CD8-positive, alpha-beta memory T cell (primary cell): ENCODE measurements at places on chromosomes 16 and 17.

DNA sequence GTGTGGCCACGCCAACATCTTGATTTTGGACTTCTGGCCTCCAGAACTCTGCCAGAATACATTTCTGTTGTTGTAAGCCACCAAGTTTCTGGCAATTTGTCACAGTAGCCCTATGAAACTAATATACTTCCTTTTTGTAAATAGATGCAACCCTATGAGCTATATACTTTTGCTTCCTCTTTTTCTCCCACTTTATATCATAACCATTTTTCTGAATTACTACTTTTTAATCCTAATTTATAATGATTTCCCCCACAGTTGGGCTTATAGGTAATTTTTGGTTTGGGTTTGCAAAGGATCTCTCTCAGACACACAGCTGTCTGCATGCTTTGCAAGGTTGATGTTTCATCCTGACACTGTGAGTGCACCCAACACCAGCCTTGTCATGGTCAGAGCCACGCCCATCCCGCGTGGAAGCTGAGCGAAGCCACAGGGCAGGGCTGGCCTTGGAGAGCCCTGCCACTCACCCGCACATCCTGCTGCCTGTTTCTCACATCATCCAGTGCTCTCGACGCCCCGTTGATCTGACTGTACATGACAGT lies 5.8 kb downstream of the TRIM25 start:
- H3K27ac ChIP-seq = no peak overlapping the region
- H3K27me3 ChIP-seq = no peaks in the 10 kb centered on the region
- peaks cover 33% of the 10 kb centered on the region for H3K36me3 ChIP-seq
- no peak overlapping the region for H3K4me3 ChIP-seq
- DNase-seq = no peak

- H3K4me1 ChIP-seq = no peaks in the 10 kb centered on the region
- no peak overlapping the region for H3K27ac ChIP-seq
- no peak overlapping the region for H3K4me3 ChIP-seq
Observed at GRCh38 chr17:77531641-77532040, 390.9 kb downstream of the SEC14L1 start.

GRCh38 chr17:59355030-59355701 lies 23.7 kb downstream of the YPEL2 start:
- H3K27me3 ChIP-seq = no peaks in the 10 kb centered on the region
- H3K4me3 ChIP-seq = no peak overlapping the region
- H3K27ac ChIP-seq = no peak overlapping the region

DNA sequence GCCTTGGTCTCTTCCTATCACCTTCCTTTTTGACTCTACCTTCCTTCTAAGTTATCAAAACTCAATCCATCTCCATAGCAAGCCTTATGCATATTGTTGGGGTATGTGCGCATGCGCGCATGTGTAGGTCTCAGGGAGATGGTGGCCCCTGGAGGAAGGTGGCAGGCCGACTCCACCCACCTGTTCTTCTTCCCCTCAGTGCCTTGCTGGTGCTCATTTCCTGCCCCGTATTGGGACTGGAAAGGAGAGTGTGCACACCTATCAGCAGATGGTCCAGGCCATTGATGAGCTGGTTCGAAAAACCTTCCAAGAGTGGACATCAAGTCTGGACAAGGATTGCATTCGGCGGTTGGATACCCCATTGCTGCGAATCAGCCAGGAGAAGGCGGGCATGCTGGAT lies 25.2 kb downstream of the DNAH2 start:
- no peak overlapping the region for H3K4me3 ChIP-seq
- no peaks in the 10 kb centered on the region for H3K4me1 ChIP-seq
- no peak for DNase-seq
- no peaks in the 10 kb centered on the region for H3K27me3 ChIP-seq
- no peak overlapping the region for H3K27ac ChIP-seq

- H3K4me3 ChIP-seq = no peak overlapping the region
- DNase-seq = no peak
- no peak overlapping the region for H3K27ac ChIP-seq
- H3K4me1 ChIP-seq = no peaks in the 10 kb centered on the region
Observed at GRCh38 chr17:40956401-40957254, 10.1 kb downstream of the KRT39 start.

DNA sequence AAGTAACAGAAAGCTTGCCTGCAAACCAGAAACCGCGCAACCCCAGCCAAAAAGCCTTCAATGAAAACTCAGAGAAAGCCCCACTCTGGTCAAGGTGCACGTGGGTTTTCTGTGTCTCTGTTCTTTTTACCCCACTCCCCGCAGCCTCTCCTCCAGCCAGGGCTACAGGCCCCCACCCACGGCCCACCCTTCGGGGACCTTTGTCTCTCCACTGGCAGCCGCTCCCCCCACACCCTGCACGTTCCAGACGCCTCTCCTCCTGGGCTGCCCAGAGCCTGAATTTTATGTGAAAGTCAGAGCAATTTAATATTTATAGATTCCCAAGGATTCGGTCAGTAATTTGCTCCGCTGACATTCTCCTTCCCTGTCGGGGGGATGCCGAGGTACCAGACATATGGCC lies 24.2 kb downstream of the MRM3 start:
- H3K4me3 ChIP-seq = no peak overlapping the region
- no peaks in the 10 kb centered on the region for H3K27me3 ChIP-seq
- no peak for DNase-seq

DNA sequence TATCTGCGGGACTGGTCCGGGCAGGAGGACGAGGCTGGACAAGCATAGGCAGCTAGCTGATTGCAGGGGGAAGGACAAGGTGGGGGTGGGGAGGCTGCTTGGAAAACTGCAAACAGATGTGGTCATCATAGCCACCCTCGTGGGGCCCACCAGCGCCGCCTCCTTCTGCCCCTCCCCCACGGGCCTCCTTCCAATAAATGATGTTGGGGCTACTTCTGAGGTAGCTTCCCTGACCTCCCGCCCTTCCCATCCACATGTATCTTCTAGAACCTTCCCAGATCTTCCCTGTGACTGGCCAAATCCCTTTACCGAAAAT lies 12.3 kb upstream of the CDC42EP4 start:
- no peak overlapping the region for H3K27ac ChIP-seq
- no peak for DNase-seq
- no peaks in the 10 kb centered on the region for H3K36me3 ChIP-seq
- no peaks in the 10 kb centered on the region for H3K27me3 ChIP-seq
- H3K4me3 ChIP-seq = no peak overlapping the region

- no peaks in the 10 kb centered on the region for H3K27me3 ChIP-seq
- no peak overlapping the region for H3K4me3 ChIP-seq
- no peaks in the 10 kb centered on the region for H3K36me3 ChIP-seq
- H3K27ac ChIP-seq = no peak overlapping the region
Observed at GRCh38 chr17:68385490-68386215, 71.6 kb downstream of the WIPI1 start.

DNA sequence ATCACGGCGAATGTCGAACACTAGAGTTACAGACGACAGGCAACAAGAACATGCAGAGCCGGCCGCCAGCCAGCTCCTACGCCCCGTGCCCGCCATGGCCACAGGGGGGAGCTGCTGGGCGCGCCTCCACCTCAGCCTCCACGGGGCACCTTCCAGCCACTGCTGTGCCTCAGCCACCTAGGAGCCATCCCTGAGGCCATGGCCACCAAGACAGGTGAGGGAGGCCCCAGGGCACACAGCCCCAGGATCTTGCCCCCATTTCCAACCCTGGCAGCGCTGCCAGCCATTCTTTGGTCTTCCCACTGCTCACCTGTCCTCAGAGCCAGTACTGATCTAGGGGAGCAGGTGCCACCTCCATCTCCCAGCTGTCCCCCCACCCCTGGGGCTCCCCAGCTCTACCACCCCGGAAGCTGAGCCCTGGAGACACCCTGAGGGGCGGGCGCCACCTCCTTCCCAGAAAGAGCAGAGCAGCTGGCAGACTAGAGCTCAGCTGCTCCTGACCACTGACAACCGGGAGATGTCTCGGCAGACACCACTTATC lies 11.8 kb downstream of the GNPTG start:
- H3K4me1 ChIP-seq = no peaks in the 10 kb centered on the region
- no peak overlapping the region for H3K27ac ChIP-seq
- H3K4me3 ChIP-seq = no peak overlapping the region

- H3K4me3 ChIP-seq = no peak overlapping the region
- H3K4me1 ChIP-seq = no peaks in the 10 kb centered on the region
- no peaks in the 10 kb centered on the region for H3K27me3 ChIP-seq
- H3K27ac ChIP-seq = no peak overlapping the region
Observed at GRCh38 chr17:82684228-82684841, 14.2 kb downstream of the RAB40B start.

DNA sequence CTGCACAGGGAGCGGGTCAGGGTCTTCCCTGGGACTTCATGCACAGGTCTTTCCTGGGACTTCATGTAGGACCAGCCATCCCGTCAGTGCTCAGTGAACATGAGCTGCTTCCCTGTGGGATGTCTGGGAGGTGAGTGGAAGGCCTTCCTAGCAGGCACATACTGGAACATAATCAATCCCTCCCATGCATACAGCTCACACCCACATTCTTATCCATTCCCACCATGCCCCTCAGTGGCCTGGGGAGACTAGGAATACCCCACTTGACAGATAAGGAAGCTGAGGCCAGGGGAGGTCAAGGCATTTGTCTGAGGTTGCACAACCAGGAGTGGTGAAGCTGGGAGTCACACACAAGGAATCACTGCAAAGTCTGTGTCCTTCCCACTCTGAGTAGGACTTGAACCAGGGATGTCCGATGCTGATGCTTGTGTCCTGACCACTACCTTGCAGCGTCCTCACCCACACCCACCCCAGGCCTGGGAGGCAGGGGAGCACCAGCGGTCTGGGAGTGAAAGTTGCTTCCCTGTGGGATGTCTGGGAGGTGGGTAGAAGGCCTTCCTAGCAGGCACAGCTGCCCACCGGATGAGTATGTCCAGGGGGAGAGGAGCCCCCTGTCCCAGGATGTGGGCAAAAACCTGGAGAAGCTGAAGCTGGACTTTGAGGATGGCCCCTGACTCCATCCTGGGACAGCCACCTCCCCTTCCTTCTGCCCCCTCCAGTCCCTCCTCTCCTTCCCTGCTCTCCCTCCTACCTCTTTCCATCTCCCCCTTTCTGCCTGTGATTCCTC lies 1.0 kb upstream of the NLRC5 start:
- no peaks in the 10 kb centered on the region for H3K27me3 ChIP-seq
- peak overlapping the region; percentile 88 for H3K4me3 ChIP-seq
- no peak for DNase-seq
- peaks cover 62% of the 10 kb centered on the region for H3K4me1 ChIP-seq
- peaks cover 13% of the 10 kb centered on the region for H3K36me3 ChIP-seq
